ENCODE measurements at places on chromosomes 16 and 17. TPM values are rescaled to one million over a fixed set of nuclear protein-coding genes. Genes with fewer than 3 reads are reported as not detected.

NPTX1 gene
- total RNA-seq, result 6.3 TPM

TANC2 gene
- 25.6 TPM for total RNA-seq

BAHCC1 gene
- total RNA-seq, result 19.3 TPM

OR4D1 gene
- total RNA-seq, result not detected

NPIPA3 gene
- not detected for total RNA-seq

NETO2 gene
- total RNA-seq, result 1.2 TPM

MYH1 gene
- 0.15 TPM for total RNA-seq

USH1G gene
- not detected for total RNA-seq

SEPTIN1 gene
- 0.96 TPM for total RNA-seq

FOXN1 gene
- not detected for total RNA-seq

CCL8 gene
- not detected for total RNA-seq
